ENCODE measurements at places on chromosomes 5 and 9.

DNA sequence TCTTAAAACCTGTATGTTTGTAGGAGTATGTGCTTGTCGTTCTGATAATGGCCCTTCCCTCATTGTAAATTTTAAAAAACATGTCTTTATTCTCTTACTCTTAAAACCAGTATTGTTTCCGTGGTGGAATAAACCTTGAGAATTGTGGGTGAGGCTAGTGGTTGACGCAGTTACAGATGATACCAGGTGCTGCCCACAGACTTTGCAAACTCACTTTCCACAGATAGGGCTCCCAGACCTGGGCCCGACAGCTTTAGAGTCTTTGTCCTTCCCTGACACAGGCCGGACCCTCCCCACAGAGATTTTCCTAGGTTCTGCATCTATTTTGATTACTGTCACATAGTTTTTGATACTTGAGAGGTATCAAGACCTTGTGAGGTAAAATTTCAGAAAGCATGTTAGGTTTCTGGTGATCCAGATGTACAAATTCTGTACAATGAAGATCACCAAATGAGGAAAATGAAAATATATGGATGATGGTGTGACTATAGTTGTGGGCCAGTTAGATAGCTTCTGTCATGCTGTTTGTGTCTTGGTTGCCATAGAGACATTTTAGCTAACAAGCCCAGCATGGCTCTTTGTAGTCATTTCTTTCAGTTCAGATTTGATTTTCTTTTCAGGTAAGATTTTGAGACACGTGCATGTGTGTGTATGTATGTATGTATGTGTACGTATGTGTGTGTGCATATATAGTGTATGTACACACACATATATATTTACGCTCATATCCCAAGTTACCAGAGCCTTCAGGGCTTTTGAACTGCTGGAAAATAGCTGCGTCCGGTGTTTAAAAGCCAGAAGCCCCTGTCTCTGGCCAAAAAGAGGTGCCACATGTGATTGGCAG, 33.8 kb downstream of the DMRT1 start:
- DNase-seq, result no peak

DNA sequence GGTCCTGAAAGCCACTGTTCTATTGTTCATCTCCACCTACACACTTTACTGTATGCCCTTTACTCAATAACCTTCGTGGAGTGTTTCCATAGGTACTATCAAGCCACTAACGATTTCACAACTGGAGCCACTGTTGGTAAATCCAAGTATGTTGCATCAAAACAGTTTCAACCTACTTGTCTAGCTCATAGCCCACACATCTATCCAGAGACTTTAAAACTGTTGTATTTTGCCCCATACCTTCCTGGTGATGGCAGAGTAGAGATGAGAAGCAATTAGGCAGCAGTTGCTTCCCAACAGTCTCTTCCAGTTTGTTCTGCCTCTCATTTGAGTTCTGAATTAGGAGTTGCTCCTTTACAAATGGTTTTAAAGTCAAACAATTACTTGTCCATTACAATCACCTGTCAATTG, 607 bp downstream of the FAXDC2 start:
- no peak for DNase-seq

- no peak for DNase-seq
These were observed 30.6 kb upstream of the ADAMTS6 start for GRCh38 chr5:65512170-65512937.

GRCh38 chr5:41869724-41870626, at the start of gene OXCT1:
Gene OXCT1, minus strand, starts transcription at chr5:41870425. Its CDS starts 67 bp downstream, at chr5:41870358.
- DNase-seq, result peak; percentile 27

DNA sequence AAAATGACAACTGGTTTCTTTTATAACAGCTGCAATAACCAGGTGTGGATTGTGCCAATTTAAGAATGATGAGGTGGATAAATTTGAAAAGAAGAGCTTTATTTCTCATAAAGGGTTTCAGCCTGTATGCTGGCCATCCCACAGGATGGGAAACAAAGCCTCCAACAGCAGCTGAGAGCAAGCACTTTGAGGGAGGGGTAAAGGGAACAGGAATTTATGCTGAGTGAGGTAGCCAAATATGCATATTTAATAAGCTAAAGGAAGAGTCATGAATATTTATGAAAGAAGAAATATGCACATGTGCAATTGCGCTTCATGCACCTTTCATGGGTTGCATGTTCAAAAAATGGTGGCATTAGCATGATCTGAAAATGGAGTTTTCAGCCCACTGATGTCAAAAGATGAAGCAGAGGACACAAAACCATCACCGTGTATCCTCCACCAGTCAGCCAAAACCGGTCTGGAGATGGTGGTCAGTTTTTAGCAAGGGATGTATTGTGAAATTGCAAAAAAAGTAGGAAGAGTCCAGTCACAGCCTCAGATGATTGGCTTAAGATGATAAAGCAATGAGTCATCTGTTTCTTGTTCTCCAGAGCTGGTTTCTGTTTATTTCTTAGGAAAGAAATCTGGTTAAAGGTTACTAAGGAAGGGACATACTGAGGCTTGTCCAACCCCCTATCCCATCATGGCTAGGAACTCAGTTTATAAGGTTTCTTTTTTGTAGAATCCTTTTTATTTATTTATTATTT, 47.9 kb downstream of the DEPDC1B start:
- DNase-seq, result peak; percentile 84

GRCh38 chr5:67805666-67806348, 409.7 kb upstream of the PIK3R1 start:
- DNase-seq, result no peak

DNA sequence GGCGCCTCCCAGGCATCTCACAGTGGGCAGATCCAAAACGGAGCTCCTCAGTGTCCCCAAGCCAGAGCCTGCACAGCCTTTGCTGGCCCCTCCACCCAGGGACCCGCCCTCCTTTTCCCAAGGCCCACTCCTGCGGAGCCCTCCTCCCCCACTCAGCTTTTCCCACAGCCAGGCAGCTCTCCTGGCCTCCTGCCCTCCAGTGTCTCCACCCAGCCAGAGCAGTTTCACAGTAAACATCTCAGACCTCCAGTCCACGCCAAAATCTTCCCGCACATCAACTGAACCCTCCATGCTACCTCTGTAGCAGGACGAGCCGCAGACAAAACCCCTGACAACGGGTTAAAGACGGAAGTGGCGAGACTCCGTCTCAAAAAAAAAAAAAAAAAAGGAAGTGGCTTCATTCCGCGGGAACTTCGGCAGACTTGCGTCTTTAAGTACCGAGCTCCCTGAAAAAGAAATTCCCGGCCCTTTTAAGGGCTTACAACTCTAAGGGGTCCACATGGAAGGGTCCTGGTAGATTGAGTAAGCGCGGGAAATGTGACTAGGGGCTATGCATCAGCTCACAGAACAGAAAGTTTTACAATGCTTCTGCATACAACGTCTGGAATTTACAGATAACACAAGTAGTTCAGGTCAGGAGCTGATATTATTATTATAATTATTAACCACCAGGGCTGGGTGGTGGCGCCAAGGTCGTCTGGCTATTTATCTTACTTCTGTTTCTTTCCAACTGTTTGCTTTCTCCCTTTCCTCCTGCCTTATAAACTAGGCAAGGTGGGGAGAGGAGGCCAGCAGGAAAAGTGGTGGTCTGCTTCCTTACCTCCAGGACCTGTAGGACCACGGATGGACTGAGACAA, 11.4 kb upstream of the GRIN1 start:
- no peak for DNase-seq

DNA sequence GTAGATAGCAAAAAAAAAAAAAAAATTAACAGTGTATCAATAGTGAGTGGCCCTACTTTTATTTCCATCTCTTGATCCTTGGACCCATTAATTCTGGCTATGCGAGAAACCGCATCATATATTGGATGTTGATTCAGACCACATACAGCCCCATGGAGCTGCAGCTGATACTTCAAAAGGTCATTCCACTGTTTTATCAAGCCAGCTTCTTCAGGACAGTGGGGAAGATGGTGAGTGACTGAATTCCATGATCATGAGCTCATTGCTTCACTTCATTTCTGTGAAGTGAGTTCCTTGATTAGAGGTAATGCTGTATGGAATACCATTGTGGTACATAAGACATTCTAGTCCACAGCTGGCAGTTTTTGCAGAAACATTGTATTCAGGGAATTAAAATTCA, 222.9 kb upstream of the MEF2C start:
- no peak for DNase-seq

GRCh38 chr9:19938990-19939733, 150.3 kb upstream of the SLC24A2 start:
- no peak for DNase-seq

DNA sequence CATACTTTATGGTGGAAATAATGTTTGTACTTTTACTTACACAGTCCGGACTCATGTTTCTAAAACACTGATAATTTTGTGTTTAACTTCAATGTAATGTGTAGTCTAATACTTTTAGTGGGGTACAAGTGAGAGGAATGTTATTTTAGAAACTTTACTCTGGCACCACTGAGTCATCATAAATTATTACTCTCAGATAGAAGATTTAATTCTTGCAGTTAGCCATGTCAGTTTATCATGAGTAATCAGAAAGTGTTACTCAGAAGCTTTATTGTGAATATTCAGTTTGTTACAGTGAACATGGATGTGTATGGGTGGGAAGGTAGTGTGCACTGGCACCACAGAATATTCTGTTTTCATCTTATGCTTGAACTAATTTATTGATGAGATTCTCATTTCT, 20.0 kb downstream of the OGN start:
- no peak for DNase-seq

DNA sequence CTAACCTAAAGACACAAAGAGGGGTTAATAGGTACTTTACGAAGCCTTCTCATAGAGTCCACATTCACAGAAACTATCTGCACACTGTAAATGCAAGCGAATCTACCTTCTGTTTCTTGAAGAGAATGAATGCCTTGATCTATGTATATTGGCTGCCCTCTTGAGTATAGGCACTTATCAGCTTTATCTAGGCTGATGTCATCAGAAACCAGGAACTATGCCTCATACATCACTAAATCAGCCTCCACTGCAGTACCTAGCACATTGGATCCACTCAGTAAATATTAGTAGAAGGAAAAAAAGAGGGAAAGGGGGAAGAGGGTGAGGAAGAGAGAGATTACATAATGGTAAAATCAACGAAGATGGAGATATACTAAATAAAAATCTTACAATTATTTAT, 477.1 kb downstream of the CAAP1 start:
- DNase-seq, result no peak

GRCh38 chr5:146400201-146400600, 46.9 kb upstream of the TCERG1 start:
- DNase-seq, result no peak
